Activated T-helper 1 cell treated with anti-CD3 and anti-CD28 coated beads, Interleukin-2, amount 50 U/mL, for 16 hours (primary cell): ENCODE measurements at places on chromosomes 5 and 9.
A peak's percentile ranks its signal among the peaks of the same experiment; 100 is the strongest.

- no peak for DNase-seq
These were observed 6.2 kb upstream of the F2R start for GRCh38 chr5:76709762-76710161.

- DNase-seq = no peak
These were observed 33.2 kb downstream of the F2RL2 start for GRCh38 chr5:76590027-76590426.

- DNase-seq = peak; percentile 72
These were observed 53.0 kb downstream of the CDC14B start for GRCh38 chr9:96566498-96567202.

- DNase-seq = no peak
These were observed 34.7 kb downstream of the GABRP start for GRCh38 chr5:170818232-170818631.

GRCh38 chr5:16759147-16759773, 142.5 kb upstream of the RETREG1 start:
- DNase-seq = no peak

GRCh38 chr5:168892618-168893186, 313.5 kb upstream of the PANK3 start:
- no peak for DNase-seq

- no peak for DNase-seq
These were observed 46.6 kb downstream of the SLC12A7 start for GRCh38 chr5:1065143-1065750.

DNA sequence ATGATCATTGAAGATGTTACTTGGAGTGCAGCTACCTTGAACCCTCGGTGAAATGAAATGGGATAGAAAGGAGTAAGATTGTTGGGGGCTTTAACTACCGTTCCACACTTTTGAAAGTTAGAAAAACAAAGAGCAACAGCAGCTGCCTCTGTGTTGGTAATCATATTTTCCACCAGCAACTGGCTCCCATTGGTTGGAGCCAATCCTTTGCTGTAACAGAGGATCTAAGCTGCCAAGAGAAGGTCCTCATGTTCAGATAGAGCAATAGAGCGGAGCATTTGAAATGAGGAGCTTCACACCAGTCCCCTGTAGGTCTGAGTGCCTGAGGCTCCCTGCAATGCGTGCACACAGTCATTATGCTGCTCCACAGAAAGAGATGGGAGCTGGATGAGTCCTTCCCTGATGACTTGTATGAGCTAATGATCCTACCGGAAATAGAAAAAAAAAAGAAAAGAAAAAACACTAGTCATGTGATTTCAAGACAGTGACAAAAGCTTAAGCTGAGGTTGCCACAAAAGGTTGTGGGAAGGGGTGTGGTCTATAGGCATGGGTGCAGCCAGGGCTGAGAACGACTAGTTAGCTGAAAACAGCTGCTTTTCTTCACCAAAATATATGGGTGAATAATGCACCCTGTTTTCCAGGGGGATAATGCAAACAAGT, 300.7 kb downstream of the MLLT3 start:
- DNase-seq = no peak

DNA sequence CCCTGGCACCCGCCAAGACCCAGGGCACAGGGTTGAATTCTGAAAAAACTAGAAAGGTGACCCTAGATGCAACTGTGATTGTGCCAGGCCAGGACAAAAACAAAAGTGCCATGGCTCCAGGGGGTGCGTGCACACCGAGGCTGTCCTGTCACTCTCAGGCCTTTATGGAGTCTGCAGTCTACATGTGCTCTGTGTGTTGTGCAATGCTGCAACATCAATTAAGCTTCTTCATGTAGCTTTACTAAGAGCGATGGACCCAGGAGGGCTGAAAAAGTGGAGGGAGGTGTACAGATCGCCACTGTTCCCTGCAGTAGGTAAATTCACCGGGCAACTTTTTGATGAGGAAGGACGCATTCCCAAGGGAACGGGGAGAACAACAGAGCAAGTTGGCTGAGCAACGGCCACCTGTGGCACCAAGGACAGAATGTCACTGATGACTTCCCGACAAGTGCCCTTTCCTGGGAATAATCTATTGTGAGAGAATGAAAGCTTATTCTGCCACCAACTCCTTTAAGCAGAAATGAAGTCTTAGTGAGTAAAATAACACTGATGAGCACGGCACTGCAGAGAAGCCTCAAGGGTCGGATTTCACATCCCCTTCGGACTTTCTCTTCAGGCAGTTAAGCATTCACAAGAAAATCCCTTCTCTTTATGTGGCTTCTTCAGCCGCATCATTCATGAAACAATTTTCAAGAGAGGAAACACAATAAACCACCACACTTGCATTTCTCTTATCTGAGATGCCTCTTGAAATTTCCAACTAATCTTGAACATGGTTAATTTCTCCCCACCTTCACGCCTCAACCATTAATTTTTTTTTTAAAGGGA, 149.6 kb downstream of the DROSHA start:
- DNase-seq = no peak

GRCh38 chr9:117936185-117937130, 232.3 kb downstream of the TLR4 start:
- no peak for DNase-seq

DNA sequence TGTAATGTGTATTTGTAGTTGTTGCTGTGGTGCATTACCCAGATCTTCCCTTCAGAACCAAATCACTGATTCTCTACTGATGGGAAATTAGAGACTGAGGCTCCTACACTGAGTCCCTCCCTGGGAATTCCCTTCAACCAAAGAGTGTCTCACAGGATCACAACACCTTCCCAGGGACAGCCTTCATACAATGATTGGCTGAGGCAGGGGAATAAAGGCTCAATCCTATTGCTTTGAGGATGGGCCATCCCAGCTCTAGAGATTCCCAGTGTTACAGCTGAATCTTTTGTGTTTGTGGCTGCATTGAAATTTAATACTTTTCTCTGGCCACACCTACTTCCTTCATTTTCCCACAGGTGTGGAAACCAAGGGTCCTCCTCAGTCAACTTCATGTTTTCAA, 96.4 kb upstream of the ELL2 start:
- DNase-seq = no peak

GRCh38 chr9:40884072-40884901, 244.2 kb downstream of the FOXD4L6 start:
- no peak for DNase-seq
